ENCODE measurements at places on chromosomes 3 and 15.

DNA sequence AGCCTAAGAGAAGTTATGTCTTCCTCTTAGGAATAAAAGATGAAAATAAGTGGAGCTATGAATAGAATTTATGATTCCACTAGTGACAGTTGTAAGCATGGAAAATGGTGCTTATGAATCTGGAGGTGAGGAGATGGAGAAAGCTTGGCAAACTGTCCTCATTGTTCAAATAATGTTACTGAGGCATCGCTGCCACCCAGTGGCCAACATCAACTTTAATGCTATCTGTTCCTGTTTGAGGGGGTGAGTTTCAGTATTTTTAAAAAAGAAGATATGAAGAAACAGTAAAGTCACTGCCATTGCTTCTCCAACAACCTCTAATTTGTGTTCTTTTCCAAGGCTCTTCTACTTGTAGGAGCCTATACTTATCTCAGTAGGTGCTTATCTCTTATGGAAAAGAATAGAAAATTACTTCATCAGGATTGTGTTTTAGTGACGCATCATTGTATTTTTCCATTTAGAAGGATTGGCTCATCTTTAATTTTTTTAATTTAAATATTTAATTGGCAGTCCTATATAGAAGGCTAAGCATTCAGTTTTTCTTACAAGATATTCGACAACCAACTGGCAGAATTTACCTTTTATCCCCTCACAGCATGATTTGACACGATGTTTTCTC lies 260.4 kb upstream of the P2RY1 start:
- peak; percentile 63 for DNase-seq

- DNase-seq: no peak
These were observed 8.5 kb downstream of the TBC1D2B start for GRCh38 chr15:78069052-78069414.

GRCh38 chr3:193885832-193886231 lies 250.1 kb upstream of the HES1 start:
- DNase-seq: no peak

GRCh38 chr3:150414258-150414657 lies 6.2 kb downstream of the TSC22D2 start:
- DNase-seq: peak; percentile 76

DNA sequence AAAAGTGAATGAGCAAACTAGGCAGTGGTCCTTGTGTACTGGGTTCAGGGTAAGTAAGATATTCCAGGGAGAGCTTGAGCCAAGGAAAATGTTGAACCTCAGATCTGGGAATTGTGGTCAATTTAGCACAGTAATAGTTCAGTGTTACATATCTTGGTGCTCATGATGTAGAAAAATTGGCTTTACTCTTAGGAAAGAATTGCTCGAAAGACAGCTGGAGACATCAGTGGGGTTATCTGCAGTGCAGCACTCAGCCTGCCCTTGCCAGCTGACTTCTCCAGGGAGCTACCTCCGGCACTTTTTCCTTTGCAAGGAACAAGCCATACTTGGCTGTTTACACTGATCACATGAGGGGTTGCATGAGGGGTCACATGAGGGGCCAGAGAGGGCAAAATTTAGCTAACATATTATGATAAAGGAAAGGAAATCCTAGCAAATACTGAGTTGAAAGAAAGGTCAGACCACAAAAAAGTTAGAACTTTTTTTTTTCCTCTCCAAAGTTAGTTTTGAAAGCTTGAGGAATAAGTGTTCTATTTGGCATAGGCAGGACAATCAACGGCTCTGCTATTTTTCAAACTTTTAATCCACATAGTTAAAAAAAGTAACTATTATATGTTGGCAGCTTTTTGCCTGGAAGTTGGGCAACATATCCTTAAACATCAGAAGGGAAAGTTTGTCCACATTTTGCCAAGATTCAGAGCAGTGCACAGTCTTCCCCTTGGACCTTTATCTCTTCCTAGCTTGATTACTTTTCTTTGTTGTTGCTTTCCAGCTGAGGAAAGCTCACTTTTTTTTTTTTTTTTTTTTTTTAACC lies 92.4 kb downstream of the COL6A6 start:
- DNase-seq: no peak

DNA sequence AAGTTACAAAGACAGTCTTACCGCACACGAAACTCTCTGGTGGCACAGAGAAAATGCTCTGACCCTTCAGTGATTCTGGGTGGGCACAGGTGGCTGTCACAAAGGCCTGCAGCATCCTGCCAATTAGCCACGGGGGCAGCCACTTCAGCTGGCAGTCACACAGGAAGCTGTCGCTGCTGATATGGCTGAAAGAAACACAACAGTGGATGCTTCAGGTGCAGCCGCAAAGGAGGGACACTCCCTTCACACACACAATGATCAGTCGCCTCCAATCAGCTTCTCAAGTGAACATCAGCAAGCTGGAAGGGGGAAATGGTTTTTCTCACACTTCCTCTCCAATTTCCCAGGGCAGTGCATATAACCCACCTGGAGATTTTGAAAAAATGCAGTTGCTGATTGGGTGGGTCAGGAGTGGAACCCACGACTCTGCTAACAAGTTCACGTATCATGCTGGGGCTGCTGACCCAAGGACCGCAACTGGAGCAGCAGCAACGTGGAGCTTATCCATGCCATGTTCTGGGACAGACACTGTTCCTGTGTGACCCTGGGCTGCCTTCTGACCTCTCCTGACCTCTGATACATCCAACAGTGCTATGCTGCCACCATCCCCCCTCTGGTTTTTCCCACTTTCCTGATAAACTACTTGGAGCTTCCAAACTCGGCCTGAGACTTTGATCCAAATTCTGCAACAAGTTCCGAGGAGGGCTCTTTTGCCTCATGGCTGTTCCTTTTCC lies 106.6 kb downstream of the LRIG1 start:
- no peak for DNase-seq

- DNase-seq: no peak
These were observed 118.3 kb downstream of the GALK2 start for GRCh38 chr15:49288391-49288790.

DNA sequence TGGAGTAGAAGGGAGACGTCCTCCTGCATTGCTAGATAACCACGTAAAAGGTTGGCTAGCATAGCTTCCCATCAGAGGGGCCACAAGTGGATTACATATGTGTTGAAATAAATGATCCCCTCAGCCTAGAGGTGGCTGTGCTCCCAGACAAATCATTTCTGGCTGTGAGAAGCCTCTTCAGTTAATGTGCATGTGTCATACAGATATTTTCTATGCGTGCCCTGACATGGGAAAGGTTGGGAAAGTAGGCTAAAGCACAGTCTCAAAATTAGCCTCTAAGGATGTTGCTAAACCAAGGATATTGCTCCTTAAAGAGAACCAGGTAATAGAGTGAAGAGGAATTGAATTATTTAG lies 17.8 kb downstream of the USP3 start:
- no peak for DNase-seq

DNA sequence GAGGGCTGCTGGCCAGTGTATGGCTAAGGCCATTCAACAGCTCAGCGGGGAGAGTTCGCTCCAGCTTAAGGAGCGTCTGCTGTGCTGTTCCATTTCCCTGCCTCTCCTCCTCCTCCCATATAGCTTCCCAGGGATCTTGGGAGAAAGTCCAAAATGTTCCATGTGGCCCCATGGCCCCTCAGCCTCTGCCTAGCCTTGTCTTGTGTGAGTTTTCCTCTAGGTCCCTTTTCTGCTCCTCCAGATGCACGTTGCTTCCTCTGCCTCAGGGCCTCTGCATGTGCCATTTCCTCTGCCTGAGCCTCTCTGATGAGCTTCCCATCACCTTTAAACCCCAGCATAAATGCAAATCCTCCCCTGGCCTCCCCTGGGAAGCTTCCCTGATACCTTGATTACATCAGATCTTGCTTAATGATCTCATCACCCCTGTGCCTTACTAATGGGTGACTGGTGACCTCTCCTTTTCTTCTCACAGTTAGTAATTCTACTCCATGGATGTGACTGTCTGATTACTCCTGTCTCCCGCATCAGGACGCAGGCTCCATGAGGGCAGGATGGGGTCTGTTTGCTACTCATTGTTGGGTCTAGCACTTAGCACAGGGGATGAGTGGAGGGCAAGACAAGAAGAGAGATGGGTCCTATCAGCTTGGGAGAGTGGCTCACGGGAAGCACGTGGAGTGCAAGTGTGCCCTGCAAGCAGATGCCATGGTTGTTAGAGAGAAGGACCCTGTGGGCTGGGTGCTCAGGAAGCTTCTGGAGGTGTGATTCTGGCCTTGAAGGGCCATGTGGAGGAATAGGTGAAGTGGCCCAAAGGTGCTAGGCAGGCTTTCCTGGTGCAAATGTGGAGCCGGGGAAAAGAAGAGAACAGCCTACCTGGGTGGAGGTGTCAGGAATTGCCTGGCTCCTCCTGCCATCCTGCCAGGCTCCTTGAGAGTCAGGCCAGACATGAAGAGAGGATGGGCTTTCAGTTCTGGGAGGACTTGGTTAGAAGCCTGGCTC lies 23.8 kb downstream of the ITGA11 start:
- no peak for DNase-seq

DNA sequence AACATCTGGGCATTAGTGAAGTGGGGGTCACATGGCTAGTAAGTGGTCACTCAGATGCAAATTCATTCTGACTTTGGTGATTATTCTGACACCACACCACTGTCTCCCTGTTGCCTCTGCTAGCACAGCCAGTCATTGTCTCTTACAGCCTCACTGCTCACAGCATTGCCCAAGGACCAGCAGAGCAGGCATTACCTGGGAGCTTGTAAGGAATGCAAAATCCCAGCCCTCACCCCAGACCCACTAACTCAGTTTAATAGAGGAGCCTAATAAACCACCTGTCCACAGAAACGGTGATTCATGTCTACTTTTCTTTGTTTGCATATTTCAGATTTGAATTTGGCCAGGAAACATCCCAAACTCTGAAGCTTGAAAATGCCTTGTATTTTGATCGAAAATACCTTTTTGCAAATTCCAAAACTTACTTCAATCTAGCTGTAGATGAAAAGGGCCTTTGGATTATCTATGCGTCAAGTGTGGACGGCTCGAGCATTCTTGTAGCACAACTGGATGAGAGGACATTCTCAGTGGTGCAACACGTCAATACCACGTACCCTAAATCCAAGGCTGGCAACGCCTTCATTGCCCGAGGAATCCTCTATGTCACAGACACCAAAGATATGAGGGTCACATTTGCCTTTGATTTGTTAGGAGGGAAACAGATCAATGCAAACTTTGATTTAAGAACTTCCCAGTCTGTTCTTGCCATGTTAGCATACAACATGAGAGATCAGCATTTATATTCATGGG lies 62.7 kb downstream of the GLDN start:
- DNase-seq: no peak

DNA sequence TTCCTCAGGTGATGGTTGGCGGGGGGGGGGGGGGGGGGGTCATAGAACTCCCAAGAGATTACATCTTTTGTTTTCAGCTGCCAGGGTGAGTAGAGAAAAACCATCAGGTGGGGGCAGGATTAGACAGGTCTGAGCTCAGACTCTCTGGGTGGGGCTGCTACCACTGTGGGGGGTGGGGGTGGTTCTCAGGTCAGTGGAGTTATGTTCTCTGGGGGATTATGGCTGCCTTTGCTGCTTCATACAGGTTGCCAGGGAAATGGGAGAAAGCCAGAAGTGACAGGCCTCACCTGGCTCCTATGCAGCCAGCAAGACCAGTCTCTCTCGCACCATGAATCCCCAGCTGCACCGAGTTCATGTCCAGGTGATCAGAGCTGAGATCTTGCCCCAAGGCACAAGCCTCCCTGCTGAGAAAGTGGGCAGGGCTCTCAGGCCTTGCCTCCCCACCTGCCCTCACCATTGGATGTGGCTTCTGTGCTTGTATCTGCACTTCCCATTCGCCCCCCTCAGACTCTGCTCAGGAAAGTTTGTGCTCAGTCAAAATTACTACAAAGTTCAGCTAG lies 828.1 kb downstream of the MCTP2 start:
- no peak for DNase-seq

DNA sequence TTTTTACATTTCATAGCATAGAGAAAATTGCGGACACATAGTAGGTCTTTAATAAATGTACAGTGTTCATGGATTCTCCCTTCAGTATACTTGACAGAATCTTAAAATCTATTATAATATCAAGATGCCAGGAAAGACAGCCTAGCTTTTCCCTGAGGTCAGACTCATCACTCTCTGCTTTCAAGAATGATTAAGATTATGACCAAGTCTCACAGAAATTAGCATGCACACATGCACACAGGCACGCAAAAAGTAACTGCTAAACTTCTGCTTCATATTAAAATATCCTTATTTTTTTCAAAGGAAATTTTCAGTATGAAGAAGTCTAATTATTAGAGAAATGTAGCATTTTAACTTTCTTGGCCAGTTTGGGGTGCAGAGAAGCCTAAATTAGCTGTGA lies 493.8 kb upstream of the NECTIN3 start:
- DNase-seq: peak; percentile 60

DNA sequence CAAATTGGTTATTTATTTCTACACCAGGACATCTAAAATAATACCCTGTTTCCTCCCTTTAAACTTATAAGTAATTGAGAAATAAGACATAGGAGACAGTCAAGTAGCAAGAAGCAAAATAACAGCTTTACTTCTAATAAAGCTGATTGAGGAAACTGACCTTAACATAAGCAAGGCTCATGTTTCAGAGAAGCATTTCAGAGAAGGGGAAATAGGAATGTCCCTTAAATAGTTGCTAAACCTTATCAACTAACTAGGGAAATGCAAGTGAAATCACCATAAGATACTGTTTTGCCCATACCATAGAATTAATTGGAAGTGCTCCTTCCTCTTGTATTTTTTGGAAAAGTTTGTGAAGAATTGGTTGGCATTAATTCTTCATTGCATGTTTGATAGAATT lies 84.9 kb downstream of the B3GALNT1 start:
- DNase-seq: no peak

DNA sequence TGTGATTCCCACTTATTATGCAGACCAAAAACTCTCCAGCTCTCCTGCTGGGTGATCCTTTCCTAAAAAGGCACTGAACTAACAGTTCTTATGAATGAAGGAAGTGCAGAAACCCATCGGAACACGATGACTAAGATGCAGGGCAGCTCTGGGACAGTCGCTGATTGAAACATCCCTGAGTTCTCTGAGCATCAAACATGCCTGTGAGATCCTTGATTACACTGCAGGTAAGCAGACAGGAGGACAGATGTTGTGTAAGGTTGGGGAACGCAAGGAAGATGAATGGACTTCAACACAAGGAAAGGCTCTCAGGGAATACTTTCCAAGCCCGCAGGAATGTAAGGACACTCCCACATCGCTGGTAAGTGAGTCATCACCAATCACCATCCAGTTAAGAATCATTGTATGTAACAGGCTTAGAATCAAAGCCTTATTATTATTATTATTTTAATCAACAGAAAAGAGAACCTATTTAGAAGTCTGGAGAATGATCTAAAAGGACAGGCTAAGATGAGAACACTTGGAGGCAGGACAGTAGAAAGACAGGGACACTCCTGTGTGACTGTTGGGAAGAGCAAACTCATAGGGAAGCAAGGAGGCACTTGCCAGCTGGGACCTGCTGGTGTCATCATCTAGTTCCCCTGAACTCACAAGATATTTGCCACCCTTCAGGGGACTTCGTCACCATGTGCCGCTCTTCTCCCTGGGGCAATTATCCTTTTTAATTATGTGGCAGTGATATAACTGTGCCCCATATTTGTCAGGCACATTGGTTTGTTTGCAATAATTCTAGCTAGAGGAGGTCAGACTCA lies 26.0 kb downstream of the TMEM158 start:
- peak; percentile 90 for DNase-seq

- DNase-seq: peak; percentile 12
These were observed 180.5 kb upstream of the TRIM42 start for GRCh38 chr3:140497331-140497730.
